ENCODE measurements at places on chromosomes 3 and 15.

DNA sequence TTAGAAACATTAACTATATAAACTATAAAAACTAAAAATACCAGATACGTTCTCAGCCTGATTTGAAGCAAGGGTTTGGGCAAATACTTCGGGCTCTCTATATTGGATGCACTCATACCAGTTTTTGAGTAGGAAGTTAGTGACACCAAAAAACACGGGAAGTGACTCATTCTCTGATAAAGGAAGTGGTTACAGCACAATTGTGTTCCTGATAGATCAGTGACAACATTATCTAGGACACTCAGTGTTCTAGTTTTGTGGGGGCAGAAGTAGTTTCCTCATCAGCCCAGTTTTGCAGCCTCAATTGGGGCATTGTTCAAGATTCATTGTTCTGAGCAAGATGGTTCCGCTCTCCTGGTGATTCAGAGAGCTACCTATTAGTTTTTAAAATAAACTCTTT, 469.6 kb upstream of the DPPA4 start:
- peak; percentile 5 for DNase-seq

- peak; percentile 9 for DNase-seq
These were observed 29.0 kb upstream of the ZNF710 start for GRCh38 chr15:89972085-89972484.

GRCh38 chr15:26970712-26971210, at the start of gene GABRG3:
GABRG3 (plus strand) TSS chr15:26971181.
- DNase-seq = no peak

DNA sequence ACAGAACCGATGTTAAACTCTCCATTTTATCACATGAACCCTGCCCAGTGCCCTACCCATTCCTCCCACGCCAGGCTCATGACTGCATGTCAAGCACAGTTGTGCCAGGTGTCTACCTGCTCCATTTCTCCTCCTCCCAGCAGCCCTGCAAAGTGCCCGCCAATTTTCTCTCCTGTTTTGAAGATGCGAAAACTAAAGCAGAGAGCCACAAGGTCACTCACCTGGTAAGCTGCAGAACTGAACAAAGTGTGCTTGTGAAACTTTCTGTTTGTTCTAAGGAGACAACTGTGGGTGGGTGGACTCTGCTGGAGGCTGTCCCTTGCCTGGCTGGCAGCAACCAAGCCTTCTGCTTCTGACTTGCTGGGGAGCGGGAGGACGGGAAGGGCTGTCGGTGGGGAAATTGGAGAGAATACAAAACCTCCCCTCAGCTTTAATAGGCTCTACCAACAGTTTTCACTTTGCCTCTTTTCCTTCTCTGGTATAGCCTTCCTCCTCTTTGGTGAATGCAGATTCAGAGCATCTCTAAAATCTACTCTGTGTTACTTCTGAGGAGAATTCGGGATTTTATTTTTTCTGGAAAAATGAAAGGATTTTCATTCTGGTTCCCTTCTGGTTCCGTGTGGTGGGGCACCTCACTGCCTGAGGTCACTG, 23.0 kb downstream of the LIMD1 start:
- no peak for DNase-seq

GRCh38 chr3:48426944-48427629, 2.8 kb downstream of the PLXNB1 start:
- no peak for DNase-seq
